Astrocyte of the hippocampus (primary cell): ENCODE measurements at places on chromosomes 12 and 14.

DNA sequence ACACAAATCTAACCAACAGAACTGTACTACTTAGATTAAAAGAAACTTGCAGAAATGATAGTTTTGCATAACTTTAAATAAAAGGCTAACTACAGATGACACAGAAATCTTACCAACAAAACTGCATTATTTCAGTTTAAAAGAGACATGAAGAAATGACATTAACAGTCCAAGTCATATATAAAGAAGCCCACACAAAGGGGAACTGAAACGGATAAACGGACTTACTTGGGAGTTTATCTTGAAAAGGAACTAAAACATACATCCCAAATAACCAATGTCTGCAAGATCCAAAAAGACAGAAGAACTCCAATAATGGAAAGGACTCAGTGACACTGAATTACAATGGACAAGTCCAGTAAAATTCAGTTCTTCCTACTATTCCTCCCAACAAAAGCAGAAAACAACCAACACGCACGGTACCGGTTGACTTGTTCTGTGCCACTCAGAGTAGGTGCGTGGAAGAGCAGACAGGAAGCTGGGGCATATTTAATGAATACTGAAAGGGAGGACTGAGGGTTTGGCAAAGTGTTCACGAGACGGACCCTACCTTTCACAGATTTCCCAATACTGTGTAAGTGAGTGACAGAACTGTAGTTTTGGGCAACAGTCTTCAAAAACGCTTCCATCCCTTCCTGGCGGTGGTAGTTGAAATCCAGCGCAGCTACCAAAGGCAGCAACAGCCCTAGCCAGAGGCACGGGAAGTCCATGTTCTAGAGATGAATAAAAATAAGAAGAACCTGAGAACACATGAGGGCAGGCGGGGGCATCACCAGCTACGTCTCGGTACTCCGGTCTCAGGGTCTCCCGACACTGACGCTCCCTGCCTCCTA lies 627 bp downstream of the CPM start:
- DNase-seq: no peak

GRCh38 chr14:102927878-102928411 lies 5.5 kb downstream of the AMN start:
- DNase-seq: no peak

DNA sequence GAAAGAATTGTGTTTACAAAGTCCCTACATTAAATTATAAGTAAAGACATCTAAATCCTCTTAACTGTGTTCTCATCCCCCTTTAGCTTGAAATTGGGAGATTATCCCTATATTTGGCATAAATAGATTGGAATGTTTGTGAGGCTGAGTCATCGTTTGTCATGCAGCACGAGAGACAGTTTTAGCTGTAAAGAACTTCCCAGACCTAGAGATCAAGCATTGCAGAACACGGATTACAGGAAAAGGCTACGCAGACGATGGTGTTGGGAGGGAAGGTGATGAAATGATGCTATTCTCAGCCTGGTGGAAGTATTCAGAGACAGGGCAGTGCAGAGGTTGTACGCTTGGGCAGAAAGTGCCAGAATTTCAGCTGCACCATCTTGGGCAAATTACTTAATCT lies 93.8 kb downstream of the PTPRB start:
- DNase-seq: peak; percentile 76

- no peak for DNase-seq
Measured at GRCh38 chr14:89626233-89626806, 209.3 kb upstream of the FOXN3 start.

- DNase-seq: peak; percentile 62
Measured at GRCh38 chr14:73526036-73526984, 10.6 kb upstream of the ACOT1 start.

DNA sequence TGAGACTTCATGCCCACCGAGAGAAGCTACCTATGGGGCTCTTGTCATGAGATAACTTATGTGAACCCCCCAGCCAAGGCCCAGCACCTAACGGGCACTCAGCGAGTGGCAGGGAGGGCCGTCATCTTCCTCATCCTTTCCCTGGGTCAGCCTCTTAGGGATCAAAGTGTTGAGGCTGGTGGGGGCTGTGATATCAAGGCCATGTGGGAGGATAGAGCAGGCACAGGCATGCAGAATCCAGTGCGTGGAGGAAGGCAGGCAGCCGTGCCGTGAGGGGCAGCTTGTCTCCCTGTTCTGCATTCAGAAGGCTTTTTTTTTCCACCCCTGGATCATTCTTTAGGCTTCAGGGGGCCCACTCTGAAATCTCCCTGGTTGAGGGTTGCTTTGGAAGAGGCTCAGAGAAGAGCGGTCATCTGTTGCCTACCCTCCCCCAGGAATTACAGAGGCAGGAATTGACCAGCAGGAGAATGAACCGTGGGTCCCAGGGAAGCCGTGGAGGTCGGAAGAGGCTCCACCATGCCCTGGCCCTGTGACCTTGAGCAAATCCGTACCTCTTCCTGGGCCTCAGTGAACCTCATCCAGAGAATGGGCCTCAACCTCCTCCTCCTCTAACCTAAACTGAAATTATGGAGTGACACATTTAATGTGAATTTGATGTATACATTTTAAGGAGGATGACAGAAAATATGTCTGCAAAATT lies 62.8 kb downstream of the BEGAIN start:
- peak; percentile 0 for DNase-seq

- peak; percentile 2 for DNase-seq
Measured at GRCh38 chr12:90627180-90627896, 327.6 kb downstream of the CCER1 start.

DNA sequence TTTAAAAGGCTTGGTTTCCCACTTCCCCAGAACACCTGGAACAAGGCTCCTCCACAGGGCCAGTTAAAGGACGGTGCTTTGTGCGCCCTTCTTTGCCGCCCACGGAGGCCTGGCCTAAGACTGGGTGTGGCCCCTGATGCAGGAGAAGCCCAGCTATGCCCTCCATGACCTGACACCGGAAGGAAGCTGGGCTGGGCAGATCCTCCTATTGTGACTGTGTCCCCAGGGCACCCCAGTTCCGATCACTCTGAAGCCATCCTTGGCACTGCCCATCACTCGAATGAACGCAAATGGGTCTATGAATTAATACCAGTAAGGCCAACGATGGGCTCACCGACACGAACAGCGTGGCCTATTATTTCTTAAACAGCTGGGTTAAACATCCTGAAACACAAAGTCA lies 42.6 kb downstream of the FBXO21 start:
- no peak for DNase-seq

GRCh38 chr12:132347176-132347855 lies 17.9 kb upstream of the GALNT9 start:
- no peak for DNase-seq

DNA sequence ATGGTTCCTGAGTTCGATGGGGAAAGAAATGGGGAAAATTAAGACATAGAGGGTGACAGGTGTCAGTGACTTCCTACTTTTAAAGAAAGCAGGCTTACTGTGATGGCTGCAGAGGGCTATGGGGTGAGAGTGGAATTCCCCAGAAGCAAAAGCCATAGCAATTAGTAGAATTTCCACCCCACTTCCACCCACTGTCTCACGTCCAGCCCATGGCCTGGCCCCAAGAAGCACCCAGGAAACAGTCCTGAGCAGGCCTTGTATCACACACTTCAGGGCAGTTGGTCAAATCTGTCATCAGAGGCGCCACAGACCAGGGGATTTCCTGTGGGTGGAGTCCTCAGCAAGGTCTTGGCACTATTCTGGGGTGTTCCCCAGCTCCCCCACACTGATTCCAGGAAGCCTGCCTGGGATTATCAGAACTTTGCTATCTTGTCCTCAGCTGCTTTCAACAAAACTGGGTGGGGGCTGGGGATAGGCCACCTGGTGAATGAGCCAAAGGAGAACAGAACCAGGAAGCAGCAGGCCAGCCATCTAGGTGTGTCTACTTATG lies 120.1 kb upstream of the CCND2 start:
- DNase-seq: no peak

GRCh38 chr14:94914191-94914590 lies 144.3 kb upstream of the GSC start:
- no peak for DNase-seq

DNA sequence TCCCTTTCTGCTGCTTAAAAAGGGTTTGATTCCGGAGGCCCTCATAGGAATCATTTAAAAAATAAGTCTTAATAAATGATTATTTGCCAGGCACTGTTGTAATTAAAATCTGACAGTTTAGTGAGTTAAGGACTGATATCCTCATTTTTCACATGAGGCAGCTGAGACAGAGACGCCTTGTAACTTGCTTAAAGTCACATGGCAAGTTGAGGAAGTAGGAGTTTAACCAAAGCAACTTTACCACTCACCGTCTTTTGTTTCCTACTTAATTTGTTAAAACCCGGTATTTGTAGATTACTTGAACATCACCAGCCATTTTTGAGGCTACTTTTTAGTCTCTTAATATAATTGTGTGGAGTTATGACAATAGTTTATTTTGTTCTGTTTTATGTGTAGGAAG lies 2.4 kb downstream of the TIGAR start:
- DNase-seq: no peak

GRCh38 chr12:106585105-106585520 lies 2.3 kb downstream of the RFX4 start:
- DNase-seq: no peak

- DNase-seq: peak; percentile 93
Measured at GRCh38 chr12:132489602-132490266, at the start of gene FBRSL1. TSS of gene FBRSL1 (plus strand) at chr12:132490151.

DNA sequence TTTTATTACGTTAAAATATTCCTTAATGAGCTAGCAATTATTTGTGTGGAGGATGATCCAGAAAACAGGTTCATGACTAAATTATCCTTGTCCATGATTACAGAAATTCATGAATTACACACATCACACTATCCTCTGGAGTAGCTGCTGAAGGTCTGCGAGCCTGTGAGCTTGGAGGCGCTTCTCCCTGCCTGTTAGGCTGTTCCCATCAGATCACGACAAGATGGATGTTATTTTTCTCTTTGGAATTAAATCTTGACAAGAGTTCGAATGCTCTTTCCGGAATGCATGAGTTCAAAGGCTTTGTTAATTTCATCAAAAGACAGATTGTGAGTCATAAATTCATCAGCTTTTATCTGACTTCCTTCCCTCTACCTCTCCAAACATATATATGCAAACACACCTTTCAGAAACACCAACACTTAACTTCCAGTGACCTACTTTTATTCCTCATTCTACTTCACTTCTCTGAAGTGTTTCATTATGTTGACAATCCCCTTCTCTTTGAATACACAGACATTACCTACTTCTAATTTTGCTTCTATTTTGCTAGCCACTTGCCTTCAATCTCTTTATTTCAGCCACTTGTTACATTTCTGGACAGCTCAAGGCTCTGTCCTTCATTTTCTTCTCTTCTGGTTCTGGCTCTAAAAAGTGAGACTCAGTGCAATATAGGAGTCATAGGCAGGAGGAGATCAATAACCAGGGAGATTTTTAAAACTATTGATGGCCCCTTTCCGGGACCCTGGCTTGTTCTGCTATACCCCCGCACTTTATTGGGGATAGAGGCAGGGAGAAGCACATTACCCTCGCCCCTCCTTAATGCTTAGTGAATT lies 274.6 kb downstream of the BTG1 start:
- no peak for DNase-seq

- DNase-seq: no peak
Measured at GRCh38 chr12:112349431-112349830, 32.8 kb downstream of the HECTD4 start.

GRCh38 chr12:30739020-30739419 lies 15.7 kb downstream of the CAPRIN2 start:
- no peak for DNase-seq

- DNase-seq: peak; percentile 39
Measured at GRCh38 chr14:100567877-100568163, 19.4 kb downstream of the BEGAIN start.

GRCh38 chr12:88052686-88053085 lies 23.5 kb upstream of the C12orf50 start:
- DNase-seq: peak; percentile 45

DNA sequence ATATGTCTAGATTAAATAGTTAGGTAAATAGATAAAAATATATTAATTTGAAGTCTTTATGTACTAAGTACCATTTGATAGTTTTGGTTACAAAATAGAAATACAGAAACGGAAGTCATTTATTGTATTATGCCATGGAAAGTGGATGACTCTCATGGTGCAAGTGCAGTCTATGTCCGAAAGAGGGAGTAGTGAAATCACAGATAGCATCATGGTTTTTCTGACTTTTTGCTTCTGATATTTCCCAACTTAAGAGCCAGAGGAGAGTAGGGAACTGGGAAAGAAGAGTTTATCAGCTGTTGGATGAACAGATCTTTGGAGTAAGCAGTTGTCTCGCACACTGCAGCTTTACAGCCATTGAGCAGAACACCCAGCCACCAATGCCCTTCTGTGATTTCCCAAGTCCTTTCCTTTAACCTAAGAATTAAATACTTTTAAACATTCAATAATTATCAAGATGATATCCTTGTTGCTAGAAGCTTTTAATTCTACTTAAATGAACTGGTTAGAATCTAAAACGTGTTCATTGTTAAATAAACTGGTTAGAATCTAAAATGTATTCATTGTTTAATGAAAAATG lies 18.4 kb upstream of the SRGAP1 start:
- DNase-seq: peak; percentile 67
